ENCODE measurements at places on chromosomes 4 and X.

DNA sequence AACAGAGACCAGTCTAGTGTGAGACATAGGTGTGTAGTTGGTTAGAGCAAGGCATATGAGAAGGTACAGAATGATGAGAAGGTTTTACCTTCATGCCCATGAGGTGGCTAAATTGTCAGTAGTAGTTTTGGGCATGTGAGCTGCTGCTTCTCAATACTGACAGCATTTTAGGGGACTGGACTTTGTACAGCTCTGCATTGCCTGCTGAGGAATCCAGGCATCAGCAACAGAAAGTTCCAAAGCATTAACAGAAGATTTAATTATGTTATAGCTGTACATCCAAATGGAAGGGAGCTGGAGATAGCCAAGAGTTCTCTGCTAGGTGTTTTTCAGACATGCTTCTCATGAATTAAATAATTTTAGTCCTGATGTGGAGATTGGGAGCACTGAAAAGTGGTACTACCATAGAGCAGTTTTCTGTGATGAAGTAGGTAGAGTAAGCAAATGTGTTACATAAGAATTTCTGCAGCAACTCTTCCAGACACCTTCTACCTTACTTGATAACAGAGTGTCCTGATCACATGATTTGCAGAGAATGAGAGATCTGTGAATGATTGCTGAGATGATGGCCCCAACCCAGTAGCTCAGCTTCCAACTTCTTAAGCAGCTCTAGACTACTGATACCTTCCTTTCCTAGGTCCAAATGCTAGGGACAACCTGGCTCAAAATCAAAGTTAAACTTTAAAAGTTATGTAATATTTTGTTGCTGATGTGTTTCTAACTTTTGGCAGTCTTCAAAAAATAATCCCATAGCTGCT, 30.4 kb downstream of the FNIP2 start:
- DNase-seq: no peak

- DNase-seq: no peak
These were observed 30.9 kb downstream of the RASSF6 start for GRCh38 chr4:73589261-73589847.

DNA sequence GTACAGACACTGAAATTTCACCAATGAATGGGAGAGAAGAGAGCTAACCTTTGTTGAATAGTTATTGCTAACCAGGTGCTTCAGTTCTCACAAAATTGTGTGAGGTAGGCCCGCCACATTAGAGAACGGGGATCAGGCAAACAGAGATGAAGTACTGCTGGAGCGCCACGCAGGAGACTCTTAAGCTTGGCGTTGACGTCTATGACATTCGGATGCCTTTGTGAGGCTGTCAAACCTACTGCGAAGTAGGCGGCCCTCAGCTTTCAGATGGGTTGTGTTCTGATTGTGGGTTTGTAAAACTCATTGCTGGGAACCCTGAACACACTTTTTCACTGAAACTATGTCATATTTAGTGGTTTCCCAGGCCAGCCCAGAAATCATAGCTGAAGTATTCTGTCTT, 173.6 kb downstream of the CBR4 start:
- DNase-seq: no peak

DNA sequence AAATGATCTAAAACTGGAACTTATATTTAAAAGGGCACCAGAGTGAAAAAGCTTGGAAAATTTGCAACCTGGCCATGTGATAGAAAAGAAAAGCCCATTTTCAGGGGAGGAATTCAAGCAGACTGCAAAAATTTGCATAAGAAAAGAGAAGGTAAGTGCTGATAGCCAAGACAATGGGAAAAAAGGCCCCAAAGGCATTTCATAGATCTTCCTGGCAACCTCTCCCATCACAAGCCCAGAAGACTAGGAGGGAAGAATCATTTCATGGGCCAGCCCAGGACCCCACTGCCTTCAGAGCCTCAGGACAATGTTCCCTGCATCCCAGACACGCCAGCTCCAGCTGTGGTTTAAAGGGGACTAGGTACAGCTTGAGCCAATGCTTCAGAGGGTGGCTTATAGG, 887.3 kb upstream of the DIAPH2 start:
- DNase-seq: no peak

DNA sequence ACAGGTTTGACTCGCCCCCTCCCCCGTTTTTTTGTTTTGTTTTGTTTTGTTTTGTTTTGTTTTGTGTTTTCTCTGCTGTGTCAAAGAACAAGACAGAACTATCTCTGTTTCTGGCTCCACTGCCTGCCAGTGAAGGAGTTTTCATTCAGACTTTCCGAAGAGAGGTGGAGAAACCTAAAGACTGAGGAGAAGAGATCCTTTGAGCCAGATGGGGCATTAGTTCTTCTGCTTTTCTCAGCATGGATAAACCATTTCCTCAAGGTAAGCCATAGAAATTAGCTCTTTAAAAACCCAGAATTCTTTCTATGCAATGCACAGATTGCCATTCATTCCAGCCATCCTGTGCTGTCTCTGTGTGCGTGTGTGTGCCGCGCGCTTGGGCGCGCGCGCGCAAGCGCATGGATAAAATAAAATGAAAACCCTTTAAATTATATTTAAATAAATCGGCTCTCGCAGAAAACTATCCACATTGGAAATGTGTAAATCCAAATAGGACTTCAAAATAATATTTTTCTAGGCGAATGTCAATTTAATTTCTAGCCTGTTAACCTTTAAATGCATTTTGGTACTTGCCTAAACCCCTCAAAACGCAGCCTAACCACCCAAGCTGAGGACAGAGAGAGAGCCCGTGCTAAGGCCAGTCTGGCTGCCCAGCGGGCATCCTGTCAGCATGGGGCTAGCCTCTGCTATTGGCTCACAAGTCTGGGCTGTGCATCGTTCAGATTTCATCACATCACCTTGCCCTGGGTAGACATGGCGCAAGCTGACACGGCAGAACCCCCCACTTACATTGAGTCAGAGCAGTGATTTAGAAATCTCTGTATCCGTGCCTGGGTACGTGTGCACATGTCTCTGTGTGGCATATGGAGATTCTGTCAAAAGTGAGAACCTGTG, 113.0 kb upstream of the VAMP7 start:
- no peak for DNase-seq

GRCh38 chr4:6493658-6494304, 21.4 kb upstream of the PPP2R2C start:
- DNase-seq: no peak

GRCh38 chr4:168188754-168189153, 96.4 kb downstream of the ANXA10 start:
- no peak for DNase-seq

DNA sequence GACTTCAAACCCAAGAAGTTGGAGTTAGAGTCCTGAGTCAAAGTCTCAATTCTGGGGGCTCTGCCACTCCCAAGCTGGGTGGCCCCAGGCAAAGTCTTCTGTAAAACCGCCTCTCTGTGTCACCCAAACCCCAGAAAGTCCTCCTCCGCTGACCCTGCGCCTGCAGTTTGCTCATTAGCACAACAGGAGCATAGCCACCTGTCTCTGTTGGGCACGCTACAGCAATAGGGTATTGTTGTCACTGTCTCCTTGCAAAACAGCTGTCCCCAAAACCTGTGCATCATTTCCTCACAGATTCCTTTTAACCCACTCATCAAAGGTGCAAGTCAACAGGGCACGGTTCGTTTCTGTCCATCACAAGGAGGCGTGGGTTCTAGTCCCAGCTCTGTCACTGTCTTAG, 8.0 kb upstream of the DGAT2L6 start:
- no peak for DNase-seq

DNA sequence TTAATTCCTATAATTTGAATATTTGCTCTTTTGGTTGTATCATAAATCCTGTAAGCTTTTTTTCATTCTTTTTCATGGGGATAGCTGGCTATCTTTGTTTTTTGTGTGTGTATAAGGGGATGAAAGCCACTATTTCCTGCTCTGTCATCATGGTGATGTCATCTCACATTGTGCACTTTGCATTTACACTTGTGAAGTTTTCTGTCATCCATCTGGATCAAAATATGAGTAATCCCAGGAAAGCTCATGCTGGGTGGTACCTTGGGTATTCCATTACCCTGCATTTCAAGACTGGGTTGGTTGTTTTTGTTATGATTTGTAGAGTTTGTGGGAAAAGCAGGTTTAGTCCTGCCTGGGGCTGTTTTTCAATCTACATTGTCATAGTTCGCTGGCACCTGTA, 367.3 kb downstream of the CHIC1 start:
- DNase-seq: no peak

DNA sequence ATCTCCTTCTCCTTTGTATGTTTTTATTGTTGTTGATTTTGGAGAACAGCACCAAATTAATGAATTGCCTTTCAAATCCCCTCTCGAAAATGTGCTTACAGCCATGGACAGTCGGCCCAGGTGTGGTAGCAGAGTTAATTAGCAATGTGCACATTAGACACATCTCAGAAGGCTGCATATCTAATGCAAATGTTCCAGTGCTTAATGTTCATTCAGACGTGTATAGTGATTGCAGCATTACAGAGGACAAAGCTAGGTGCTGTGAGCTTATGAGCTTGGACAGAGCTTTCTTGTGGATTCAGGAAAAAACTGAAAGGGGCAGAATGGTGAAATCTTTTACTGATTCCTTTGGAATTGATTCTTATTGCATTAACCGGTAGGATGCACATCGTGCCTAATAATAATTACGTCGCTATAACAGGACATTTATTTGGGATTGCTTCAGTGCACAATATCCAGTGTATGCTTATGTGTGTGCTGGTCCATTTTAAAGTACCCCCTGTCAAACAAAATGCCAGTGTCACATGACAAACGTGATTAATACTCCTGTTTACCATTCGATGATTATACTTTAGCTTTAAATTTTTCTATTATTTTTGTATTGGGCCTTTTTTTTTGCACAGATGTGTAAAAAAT, 552.9 kb upstream of the EPHA5 start:
- DNase-seq: no peak

GRCh38 chr4:142549726-142550463, 296.2 kb downstream of the INPP4B start:
- no peak for DNase-seq

GRCh38 chr4:41369680-41370079, 113.0 kb downstream of the UCHL1 start:
- no peak for DNase-seq

- DNase-seq: no peak
These were observed 781.5 kb upstream of the EPHA5 start for GRCh38 chr4:66451741-66452140.

GRCh38 chr4:104524591-104524990, 29.9 kb upstream of the CXXC4 start:
- no peak for DNase-seq

DNA sequence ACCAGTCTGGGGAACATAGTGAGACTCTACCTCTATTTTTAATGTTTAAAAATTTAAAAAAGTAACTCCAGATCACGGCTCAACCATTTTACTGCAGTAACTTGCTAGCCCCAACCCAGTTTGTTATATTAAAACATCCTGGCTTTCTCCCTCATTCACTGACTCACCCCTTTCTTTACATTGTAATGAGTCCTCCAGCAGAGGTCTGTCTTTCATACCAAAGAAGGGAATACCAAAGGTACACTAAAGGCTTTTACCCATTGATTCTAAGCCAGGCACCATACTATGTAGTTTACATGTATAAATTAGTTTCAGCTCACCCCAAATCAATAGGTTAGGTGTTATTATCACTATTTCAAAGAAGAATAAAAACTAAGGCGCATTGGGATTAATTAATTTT, 286.9 kb downstream of the PACRGL start:
- DNase-seq: no peak

GRCh38 chrX:48492293-48492910, 16.4 kb upstream of the PORCN start:
- peak; percentile 77 for DNase-seq

DNA sequence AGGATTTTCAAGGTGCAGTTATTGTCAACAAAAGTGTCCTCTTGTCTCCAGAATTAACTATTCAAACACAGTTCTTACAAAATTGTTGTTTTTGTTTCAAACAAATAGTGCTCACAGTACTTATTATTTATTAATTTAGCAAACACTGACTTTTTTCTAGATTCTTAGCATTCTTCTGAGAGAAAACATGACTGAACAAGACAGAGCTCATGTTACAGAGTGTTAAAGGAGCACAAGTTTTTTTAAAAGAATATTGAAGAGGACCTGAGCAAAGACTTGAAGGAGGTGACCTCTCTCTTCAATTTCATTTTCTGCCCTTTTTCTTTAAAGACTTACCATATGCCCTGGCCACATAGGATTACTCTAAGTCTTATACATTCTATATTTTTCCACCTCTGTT, 2220.3 kb upstream of the AGA start:
- DNase-seq: no peak

DNA sequence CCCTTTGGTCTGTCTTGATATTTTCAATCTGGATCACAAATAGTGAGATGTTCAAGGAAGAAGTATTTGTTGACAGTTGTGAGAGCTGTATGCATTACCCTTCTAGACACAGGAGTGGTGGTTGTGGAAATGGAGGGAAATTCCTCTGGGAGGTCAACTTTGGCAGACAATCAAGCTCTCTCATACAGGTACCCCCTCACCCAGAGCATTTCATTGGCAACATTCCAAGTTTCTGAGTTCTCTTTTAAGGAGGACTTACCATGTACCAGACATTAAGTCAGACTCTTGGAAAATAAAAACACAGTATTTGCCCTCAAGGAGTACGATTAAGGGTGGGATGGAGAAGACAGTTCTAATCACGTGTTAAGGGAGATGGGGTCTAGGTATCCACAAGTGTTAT, 45.3 kb downstream of the KLHL15 start:
- DNase-seq: no peak
